ENCODE measurements at places on chromosomes 11 and 22. TPM values are rescaled to one million over a fixed set of nuclear protein-coding genes. Genes with fewer than 3 reads are reported as not detected.

DNA sequence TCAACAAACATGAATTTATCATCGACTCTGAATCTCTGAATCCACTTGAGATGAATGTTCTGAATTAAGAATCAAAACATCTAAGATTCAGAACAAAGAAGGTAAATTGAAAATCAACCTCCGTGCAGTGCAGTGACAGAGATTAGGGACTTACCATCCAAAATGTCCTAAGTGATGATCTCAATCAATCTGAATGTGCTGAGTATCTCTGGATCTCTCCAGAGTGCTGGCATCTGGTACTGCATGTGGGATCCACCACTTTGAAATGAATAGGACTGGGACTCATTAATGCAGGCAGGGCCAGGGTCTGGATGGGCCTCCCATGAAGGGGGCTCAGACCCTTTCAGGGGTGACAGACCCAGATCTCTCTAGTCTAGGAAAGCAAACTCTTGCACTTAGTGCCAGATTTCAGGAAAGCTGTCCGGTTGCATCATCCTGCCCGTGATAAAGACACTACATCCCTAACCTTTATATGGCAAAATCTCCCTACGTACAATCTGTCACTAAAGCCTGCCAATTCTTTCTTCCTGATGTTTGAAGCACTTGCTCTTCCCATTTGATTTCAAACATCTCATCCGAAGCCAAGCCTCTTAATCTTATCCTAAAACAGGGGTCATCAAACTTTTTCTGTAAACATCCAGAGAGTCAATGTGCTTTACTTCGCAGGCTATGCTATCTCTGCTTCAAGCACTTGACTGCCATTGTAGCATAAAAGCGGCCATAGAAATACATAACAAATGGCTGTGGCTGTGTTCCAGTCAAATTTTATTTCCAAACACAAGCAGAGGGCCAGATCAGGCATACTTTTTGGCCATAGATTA lies 263.3 kb downstream of the LARGE1 start:
- DNase-seq = no peak

DNA sequence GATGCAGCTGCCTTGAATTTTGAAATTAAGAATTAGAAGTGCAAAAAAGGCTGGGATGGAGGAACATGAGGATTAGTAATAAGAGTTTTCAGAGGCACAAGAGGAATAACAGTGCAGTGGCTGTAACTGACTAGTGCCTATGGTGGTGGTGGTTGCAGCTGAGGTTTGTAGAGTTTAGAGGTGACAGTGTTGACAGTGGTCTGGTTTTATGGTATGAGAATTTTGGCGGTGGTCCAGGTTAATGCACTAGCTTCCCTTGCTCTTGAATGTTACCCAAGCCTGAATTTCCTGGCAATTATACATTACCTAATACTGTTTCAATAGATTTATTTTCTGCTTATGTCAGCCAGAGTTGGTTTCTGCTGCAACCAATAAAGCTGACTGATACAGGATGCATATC lies 112.8 kb upstream of the C11orf87 start:
- no peak for DNase-seq

The LMO2 gene
- 1.8 TPM for total RNA-seq

DNA sequence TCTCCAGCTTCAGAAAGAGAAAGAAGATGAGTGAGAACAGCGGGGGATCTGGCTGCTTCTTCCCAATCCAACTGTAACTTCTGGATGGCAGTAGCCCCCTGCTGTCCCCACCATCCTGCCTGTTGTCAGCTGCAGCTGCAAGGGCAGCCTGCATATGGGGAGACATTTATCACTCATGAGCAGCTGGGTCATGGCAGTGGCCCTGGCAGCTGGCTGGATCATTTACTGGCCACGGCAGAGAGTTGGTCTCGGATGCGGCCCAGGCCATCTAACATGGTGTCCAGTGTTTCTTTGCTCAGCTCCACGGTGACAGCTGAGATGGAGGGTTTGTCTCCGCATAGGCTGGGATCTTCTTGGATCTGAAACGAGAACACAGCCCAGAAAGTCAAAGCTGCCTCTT lies 14.8 kb downstream of the COMMD9 start:
- DNase-seq = no peak

GRCh38 chr11:31812383-31813381 lies 1.6 kb upstream of the PAX6 start:
- no peak for DNase-seq

- no peak for DNase-seq
These were observed 258.5 kb downstream of the FAM76B start for GRCh38 chr11:95531116-95531515.

The CFAP300 gene
- total RNA-seq = not detected

The ASRGL1 gene
- total RNA-seq = 0.89 TPM

The DRICH1 gene
- 0.42 TPM for total RNA-seq

DNA sequence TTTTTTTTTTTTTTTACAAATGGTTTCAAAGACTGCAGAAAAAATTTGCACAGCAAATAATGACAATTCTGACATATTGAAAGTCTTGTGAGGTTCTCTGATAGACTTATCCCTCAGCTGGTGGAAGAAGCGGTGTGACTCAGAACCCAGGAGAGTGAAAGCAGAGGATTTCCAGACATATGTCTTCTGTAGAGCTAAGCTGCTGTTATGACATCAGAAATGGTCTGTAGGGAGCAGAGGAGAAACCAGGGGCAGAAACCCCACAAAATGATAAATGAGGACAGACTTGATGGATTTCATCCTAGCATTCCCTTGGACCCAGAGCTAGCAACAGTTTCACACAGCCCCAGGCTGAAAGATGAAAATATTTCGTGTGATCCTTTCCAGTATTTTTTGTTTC lies 582.6 kb downstream of the METTL15 start:
- DNase-seq = no peak

- peak; percentile 84 for DNase-seq
These were observed at the start of gene CDC45 for GRCh38 chr22:19479355-19480172. Gene CDC45 (plus strand): TSS chr22:19479920. CDS start chr22:19479969, 49 bp downstream.

GRCh38 chr11:111000400-111001080 lies 245.0 kb upstream of the POU2AF2 start:
- no peak for DNase-seq

GRCh38 chr11:83319346-83319745 lies 33.2 kb upstream of the CCDC90B start:
- DNase-seq = no peak

DNA sequence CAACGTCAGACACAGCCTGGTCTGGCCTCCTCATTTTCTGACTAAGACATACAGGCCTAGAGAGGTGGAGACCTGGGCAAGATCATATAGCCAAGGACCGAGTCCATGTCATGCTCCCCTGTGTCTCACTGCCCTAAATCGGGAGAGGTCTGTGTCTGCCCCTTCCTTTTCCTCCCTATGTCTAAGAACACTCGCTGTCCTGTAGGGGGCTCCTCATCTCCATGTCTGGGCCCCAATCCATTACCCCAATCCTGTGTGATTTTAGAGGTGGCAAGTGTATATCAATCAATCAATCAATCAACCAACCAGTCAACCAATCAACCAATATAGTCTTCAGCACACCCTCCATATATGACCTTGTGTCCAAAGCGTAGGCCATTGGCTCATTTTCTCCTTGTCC lies 125.7 kb downstream of the KIRREL3 start:
- DNase-seq = no peak

The KRTAP5-9 gene
- not detected for total RNA-seq

GRCh38 chr22:42509548-42509947 lies 10.0 kb downstream of the RRP7A start:
- no peak for DNase-seq

The NOX4 gene
- total RNA-seq = not detected

GRCh38 chr11:121794671-121795141 lies 321.3 kb downstream of the BLID start:
- no peak for DNase-seq

The SERHL2 gene
- 0.40 TPM for total RNA-seq

- no peak for DNase-seq
These were observed 6.4 kb downstream of the MMP11 start for GRCh38 chr22:23779083-23779482.

GRCh38 chr11:69018924-69019323 lies 5.9 kb upstream of the MRGPRF start:
- no peak for DNase-seq

GRCh38 chr11:71120471-71120896 lies 131.9 kb downstream of the SHANK2 start:
- no peak for DNase-seq

GRCh38 chr11:122038543-122038942 lies 77.5 kb downstream of the BLID start:
- no peak for DNase-seq

- DNase-seq = no peak
These were observed 2.9 kb upstream of the ABCC8 start for GRCh38 chr11:17479284-17480214.

All from T-helper 17 cell (primary cell).